Nephron progenitor cell (in vitro differentiated cells): ENCODE measurements at places on chromosomes 13 and 19.

- DNase-seq, result no peak
Observed at GRCh38 chr13:51644654-51645053, 60.4 kb downstream of the WDFY2 start.

DNA sequence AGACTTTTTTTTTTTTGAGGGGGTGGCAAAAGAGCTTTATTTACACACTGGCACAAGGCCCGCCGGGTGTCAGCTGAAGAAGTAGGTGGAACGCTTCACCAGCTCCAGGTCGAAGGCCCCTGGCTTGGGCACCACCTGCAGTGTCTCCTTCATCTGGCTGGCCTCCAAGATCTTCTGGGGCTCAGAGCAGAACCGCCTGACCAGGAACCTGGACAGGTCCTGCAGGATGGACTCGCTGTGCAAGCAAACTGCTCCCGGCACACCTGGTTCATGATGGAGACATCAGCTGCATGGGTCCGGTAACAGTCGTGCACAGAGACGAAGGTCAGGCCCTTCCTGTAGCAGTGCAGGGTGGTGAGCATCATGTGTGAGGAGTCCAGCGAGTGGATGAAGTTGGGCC is 4.4 kb upstream of the CYP4F2 start:
- no peak for DNase-seq

GRCh38 chr13:97432917-97433726 is 847 bp upstream of the RAP2A start:
- peak; percentile 98 for DNase-seq

- no peak for DNase-seq
Observed at GRCh38 chr13:51370116-51370515, 30.6 kb downstream of the SERPINE3 start.

DNA sequence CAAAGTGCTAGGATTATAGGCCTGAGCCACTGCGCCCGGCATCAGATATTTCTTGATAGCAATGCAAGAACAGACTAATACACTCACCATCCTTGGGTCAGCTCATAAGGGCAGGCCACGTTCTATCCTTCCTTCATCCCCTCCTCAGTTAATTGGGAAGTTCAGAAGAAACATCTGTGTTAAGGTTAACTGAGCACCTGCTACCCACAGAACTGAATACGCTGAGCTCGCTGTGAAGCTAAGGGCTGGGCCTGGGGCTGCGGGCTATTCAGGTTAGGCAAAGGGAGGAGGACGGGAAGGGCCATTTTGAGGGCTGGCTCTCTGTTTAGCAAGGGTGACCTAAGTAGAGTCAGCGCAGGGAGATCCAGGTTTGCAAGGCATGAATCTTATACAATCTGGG is 43.0 kb upstream of the UQCRFS1 start:
- DNase-seq, result no peak

DNA sequence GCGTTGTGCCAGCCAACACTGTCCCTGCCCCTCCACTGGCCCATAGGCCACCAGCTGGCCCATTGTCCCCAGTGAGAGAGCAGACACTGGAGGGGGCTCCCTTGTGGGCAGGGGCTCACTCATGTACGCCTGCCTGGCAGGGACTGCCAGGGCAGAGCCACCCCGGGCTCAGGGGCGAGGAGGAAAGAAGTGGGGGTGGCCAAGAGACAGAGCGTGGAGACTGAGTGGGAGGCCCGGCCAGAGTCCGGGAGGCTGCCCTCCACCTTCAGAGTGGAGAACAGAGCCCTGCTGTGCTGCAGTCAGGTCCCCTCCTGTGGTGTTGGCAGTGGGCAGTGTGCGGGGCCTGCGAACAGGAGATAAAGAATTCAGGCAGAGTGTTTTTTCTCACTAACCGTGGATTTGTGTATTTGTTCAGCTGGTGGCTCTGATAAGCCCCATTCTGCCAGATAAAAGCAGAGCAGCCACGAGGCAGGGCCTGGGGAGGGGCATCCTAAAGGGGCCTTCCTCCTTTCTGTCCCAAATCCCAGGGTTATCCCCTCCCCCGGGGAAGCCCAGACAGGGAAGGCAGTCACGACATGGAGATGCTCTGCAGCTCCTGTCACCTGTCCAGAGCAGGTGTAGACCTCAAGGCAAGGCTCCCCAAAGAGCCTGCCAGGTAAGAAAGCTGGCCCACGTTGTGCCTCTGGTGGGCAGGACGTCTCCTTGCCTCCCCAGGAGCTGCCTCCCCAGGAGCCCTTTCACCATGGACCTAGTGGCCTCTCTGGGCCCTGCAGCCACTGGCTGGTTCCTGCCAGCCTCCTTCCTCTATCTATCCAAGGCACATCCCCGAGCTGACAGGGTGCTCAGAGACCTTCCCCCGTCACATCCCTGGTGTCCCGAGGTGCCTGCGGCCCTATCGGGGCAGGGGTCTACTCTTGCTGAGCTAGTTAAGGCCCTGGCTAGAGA is 33.0 kb downstream of the LYL1 start:
- DNase-seq, result no peak

DNA sequence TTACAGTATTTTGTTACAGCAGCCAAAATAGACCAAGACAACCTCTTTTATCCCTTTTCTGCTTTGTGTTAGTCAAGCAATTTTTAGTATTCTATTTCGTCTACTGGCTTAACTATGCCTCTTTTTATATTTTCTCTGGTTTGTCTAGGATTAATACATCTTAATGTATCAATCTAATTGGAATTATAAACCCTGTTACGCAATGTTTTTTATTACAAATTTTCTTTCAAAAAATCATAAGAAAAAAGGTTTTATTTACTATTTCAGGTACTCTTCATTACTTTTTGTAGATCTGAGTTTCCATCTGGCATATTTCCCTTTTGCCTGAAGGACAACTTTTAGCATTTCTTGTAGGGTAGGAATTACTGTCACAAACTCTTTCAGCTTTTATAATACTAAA is 275.3 kb downstream of the DIAPH3 start:
- no peak for DNase-seq

- no peak for DNase-seq
Observed at GRCh38 chr19:28292822-28293500, 920.0 kb downstream of the UQCRFS1 start.

DNA sequence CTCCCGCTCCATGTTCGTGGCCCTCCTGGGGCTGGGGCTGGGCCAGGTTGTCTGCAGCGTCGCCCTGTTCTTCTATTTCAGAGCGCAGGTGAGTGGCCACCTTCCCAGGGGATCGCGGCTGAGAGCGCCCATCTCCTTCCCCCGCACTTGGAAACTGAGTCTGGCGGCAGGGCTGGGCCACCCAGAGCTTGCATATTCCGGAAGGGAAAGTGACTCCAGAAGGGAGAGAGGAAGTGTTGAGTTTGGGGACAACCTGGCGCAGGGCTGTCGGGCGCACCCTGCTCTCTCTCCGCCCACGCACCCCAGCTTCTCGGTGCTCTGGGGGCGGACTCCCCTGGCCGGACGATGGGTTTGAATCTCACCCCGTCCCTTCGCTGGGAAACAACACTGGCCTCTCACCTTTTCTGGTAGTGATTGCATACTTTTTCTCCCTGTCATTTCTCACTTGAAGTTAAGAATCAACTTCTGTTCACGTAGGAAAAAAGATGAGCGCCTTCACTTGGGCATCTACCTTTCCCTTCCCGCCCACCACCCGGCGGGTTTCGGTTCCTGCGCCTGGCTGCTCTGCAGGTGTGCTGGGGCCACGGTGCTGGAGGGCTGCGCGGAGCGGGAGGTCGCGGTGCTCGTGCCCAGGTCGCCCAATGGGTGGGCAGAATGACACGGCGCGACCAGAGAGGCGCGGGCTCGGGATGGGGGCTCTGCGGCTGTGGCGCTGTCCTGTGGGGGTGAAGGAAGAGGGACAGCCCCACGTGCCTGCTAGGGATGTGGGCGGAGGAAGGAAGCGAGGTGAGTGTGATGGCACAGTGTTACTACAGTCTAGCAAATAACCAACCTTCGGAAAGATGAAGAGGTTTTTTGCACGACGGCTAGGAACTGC is 721 bp downstream of the TNFSF11 start:
- DNase-seq, result peak; percentile 4

- DNase-seq, result no peak
Observed at GRCh38 chr19:35822579-35822978, 9.9 kb upstream of the PRODH2 start.

DNA sequence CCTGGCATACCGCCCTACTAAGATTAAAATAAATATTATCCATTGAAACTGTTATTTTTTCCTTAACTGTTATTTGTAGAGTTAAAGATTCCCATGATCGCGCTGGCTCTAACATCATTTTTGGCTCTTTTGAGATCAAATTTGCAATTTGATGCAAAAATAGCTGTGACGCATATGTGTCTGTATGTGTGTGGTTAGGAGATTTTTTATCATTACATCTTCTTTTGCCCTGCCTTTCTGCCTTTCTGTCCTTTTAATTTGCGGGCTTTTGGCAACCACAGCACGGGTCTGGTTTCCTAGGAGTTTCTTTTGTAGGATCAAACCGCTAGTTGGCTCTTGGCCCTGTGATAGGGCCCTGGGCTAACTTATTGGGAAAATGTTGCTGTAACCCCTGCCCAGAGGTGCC is 37.3 kb upstream of the ALOX5AP start:
- DNase-seq, result no peak

DNA sequence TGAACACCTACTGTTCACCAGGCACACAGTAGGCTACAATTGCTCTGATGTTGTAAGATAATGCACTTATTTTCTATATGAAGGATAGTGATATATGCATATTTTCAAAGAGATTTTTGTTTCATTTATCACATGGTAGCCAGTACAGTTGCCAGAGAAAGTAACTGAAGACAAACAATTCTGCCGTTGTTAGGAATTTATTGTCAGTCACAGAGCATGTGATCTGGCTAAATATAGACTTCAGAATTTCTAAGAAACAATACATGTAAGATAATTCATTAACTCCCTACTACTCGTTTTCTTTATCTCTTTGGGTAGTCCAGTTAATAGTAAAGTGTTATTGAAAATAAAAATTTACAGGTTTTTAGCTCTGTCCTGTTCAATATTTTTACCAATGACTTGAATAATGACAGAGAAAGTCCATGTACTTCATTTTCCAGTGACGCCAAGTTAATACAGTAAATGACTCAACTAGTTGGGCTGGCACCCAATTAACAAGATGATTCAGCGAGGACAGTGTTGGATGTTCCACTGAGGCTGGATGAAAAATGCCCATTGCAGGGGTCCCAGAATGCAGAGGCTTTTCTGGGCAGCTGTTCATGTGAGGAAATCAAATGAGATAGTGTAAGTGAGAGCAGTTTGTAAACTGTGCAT is 35.6 kb downstream of the GJA3 start:
- no peak for DNase-seq

DNA sequence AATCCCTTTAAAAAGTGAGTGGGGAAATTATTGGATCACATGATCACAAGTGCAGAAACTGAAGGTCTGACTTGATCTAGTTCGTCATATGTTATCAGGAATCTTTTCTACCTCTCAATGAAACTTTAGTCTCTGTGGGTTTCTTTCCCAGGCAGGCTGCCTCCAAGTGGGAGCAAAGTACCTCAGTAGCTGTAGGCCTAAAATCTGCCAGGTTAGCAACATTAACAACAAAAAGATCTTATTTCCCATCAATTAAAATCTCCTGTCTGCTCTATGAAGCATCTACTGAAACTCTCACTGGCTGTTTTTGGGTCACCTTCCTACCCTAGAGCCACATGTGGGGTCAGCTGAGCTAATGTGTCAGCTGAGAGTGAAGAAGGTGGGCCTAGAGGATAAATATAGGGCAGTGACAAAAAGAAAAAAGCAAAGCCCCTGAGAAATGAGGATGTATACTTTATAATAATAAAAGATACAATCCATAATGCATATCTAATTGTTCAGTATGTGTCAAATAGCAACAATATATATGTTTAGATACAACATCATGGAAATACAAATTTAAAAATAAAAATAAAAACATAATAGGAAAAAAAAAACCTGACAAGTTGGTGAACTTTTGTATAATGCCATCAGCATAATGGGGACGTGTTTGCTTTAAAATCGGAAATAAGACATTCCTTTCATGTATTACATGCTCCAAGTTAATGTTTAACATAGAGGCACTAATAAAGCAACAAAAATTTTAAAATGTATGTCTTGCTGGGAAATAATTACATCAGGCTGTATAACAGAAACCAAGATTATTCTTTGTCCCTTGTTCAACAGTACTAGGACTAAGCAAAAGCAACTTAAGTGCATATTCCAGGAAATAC is 141.1 kb downstream of the GPC5 start:
- DNase-seq, result no peak

DNA sequence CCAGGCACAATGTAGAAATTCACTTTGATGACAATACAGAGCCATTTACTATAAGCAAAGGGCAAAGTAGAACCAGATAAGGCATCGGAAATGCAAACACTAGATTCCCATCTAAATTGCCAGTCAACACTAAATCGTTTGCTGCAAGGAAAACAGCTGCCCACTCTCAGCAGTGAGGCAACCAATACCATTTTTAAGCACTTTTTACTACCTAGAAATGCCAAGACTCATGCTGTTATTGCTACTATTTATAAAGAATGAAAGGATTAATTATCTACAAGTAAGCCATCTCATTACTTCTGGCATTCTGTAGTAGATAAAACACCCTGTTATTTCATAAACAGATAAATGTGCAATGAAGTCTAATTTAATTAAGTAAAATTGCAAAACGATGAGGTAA is 422.0 kb downstream of the FGF14 start:
- no peak for DNase-seq

GRCh38 chr13:47317356-47317755 is 420.5 kb upstream of the HTR2A start:
- DNase-seq, result no peak

DNA sequence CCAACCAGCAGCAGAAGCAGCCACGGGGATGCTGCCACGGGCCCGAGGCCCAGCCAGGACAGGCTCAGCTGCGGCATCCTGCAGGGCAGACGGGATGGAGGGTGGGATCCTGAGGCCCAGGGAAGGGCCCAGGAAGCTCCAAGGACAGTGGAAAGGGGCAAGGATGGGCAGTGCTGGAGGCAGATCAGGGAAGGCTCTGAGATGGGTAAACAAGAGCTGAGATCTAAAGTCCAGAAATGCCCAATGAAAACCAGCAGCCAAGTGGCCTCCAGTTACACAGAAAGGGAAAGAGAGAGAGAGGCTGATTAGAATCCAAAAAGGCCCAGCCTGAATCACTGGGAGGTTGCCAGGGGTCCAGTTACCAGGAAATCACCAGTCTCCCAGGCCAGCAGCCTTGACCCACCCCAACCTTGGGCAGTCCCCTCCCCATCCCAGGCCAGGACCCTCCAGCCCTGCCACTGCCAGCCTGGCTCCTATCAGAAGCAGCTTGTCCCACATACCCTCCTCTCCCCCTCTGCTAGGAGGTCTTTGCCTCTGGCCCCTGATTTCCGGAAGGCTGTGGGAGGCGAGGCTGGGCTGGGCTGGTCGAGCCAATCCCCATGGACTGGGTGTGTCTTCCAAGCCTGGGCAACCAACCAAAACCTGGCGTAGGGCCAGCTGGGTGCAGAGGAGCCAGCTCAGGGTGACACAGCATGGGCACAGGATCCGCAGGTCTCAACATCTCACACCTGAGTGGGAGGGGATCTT is at the start of gene CYP4F11:
TSS of gene CYP4F11 (minus strand) at position 198 of the 747 bp plus-strand sequence. CDS start at position 77, 121 bp downstream.
- DNase-seq, result no peak

- DNase-seq, result no peak
Observed at GRCh38 chr19:40542202-40542859, 34.3 kb upstream of the SHKBP1 start.
